ENCODE measurements at places on chromosomes 3 and 15. TPM values are rescaled to one million over a fixed set of nuclear protein-coding genes. Genes with fewer than 3 reads are reported as not detected.

The NAALADL2 gene
- total RNA-seq = 1.2 TPM

DNA sequence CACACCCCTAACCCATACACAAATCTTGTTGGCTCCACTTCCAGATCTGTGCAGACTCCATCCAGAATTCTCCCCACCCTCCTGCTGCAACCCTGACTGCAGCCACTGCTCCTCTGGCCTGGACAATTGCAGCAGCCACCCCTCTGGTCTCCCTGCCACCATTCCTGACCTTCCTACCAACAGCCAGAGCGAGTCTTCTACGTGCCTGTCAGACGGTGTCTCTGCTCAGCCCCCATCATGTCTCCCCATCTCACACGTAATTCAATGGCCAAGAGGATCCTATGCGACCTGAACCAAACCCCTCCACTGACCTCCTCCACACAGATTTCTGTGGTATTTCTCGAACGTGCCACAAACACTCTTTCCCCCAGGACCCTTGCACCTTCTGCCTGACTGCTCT lies 103.3 kb downstream of the TPRA1 start:
- H3K36me3 ChIP-seq = no peaks in the 10 kb centered on the region
- no peak overlapping the region for H3K27ac ChIP-seq
- H3K27me3 ChIP-seq = no peaks in the 10 kb centered on the region
- no peak overlapping the region for H3K4me3 ChIP-seq
- no peak for DNase-seq

- DNase-seq = no peak
- peaks cover 10% of the 10 kb centered on the region for H3K4me1 ChIP-seq
- no peak overlapping the region for H3K4me3 ChIP-seq
- H3K36me3 ChIP-seq = peaks cover 29% of the 10 kb centered on the region
- no peaks in the 10 kb centered on the region for H3K27me3 ChIP-seq
These were observed 131.0 kb downstream of the MEX3B start for GRCh38 chr15:81914734-81915256.

DNA sequence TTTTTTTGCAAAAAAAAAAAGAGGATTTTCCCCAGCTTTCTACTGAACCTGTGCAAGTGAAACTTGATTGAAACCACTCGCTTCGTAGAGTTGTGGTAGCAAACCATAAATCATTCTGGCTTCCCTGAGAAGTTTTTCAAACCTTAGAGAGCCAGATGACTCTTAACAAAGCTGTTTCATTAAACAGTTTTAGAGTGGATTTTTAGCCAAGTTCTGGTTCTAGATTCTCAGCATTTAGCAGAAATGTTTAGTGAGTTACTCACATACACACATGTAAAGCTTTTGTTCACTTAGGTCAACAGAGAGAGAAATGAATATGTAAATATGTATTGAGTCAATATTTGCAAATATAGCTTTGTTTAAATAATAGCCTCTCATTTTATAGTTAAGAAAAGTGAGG lies 18.1 kb upstream of the CCR9 start:
- H3K27me3 ChIP-seq = peaks cover 17% of the 10 kb centered on the region
- H3K4me3 ChIP-seq = no peak overlapping the region
- H3K4me1 ChIP-seq = peaks cover 13% of the 10 kb centered on the region
- DNase-seq = no peak
- H3K36me3 ChIP-seq = no peaks in the 10 kb centered on the region

- no peaks in the 10 kb centered on the region for H3K27me3 ChIP-seq
- no peak for DNase-seq
- H3K4me1 ChIP-seq = no peaks in the 10 kb centered on the region
- H3K4me3 ChIP-seq = no peak overlapping the region
These were observed 28.5 kb upstream of the SLC7A14 start for GRCh38 chr3:170614214-170614966.

GRCh38 chr3:13682331-13683013 lies 133.5 kb downstream of the FBLN2 start:
- no peaks in the 10 kb centered on the region for H3K27me3 ChIP-seq
- DNase-seq = no peak
- H3K27ac ChIP-seq = no peak overlapping the region
- H3K4me1 ChIP-seq = peaks cover 6% of the 10 kb centered on the region
